ENCODE measurements at places on chromosomes 6 and 20.
A peak's percentile ranks its signal among the peaks of the same experiment; 100 is the strongest.

DNA sequence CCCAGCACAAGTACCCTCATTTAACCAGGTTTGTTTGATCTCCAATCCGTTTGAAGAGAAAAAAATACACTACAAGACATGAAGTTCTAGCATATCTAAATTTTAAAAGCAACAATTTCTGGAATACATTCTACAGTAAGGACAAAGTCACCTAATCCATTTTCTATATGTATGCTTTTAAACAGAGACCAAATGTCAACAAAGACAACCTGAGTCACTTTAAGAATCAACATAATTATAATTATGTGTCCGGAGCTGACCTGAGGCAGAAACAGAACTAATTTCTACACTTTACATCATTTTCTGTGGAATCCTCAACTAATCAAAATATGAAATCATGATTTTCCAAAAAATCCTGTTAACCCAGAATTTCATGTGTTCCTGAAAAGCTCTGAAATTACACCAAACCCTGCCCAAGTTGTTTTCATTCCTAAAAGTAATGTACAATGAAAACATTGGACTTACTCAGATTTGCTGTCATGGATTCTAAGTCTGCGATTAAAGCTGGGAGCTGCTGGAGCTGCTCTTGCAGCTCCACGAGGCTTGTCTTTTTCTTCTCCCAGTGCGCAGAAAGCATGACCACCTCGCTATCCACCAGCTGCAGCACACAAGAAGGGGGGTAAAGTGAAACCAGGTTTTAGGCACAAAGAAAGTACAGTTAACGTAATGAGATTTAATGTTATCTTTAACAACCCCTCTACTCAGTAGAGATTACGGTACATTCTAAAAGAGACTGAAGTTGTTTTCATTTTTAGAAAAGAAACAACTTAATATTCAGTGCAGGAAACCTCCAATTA, 35.8 kb downstream of the DTNBP1 start:
- DNase-seq: no peak

GRCh38 chr6:11230158-11231107, 2.0 kb downstream of the NEDD9 start:
- DNase-seq: no peak

- DNase-seq: no peak
These were observed 66.2 kb upstream of the EYA2 start for GRCh38 chr20:46828471-46828870.

GRCh38 chr6:47810885-47811284, 29.1 kb downstream of the OPN5 start:
- DNase-seq: no peak

GRCh38 chr6:38566295-38567030, 73.3 kb downstream of the BTBD9 start:
- DNase-seq: no peak

DNA sequence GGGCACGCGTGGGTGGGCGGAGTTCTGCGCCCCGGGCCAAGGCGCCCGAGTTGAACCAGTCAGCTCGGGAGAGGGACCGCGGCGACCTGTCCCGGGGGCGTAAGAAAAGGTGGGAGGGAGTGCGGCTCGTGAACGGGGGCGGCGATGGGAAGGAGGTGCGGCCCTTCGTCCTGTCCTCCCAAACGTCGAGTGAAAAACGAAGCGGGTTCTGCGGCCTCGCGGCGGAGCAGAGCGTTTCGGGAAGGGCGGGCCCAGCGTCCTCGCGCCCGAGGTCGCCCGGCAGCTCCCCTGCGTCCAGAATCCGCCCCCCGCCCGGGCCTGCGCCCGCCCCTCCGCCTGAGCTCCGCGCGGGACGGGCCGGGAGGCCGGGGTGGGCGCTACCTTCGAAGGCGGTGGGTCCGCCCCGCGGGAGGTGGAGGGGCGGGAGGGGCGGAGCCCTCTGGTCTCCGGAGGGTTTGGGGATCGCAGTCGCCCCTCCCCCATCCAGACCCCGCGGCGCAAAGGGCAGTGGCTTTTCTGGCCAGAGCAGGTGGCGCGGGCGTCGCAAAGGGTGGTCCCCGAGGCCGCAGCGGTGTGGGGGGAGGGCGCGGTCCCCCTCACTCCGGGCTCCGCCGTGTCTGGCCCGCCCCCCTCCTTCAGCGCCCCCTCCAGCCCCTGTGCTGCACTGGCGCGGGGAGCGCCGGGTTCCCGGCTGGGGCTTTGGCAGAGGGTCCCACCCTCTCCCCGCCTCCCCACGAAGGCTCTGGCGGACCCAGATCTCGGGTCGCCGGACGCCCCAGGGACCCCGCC, 838 bp downstream of the STMN3 start:
- peak; percentile 54 for DNase-seq

DNA sequence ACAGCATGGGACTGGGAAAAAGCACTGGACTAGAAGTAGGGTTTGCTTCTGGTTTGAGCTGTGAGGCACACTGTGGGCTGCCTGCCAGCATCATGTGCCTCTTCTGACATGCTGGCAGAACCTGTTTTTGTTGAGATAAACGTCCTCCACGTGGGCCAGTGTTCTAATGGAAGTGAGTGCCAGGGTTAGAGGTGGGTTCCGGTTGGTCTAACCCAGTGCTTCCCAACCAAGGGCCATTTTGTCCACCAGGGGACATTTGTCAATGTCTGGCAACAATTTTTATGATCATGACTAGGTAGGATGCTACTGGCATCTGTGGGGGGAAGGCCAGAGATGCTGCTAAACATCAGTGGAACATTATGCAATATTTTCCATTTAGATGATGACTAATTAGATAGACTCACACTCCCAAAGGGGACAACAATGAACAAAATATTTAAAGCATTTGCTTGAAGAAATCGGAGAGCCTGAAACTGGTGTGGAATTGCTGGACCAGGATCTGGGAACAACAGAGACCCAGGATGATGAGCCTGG, 7.8 kb upstream of the APMAP start:
- peak; percentile 81 for DNase-seq

GRCh38 chr6:127266892-127267645, 405 bp downstream of the RNF146 start:
- DNase-seq: peak; percentile 77

DNA sequence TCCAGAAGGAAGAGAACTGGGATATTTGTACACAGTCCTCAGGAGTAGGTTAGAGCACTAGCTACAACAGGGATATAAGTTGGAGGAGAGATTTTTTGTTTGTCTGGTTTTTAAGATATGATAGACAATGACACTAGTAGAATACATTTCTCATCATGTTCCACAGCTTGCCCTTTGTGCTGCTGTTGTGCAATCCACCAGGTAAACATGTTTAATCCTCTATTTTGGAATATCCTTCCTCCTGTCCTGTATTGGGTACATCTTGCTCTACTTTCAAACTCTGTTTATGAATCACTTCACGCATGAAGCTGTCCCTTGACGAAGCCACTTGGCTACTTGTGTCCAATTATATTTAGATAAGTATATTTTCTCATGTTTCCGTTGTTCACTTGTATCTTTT, 153.6 kb upstream of the TENT5A start:
- no peak for DNase-seq

DNA sequence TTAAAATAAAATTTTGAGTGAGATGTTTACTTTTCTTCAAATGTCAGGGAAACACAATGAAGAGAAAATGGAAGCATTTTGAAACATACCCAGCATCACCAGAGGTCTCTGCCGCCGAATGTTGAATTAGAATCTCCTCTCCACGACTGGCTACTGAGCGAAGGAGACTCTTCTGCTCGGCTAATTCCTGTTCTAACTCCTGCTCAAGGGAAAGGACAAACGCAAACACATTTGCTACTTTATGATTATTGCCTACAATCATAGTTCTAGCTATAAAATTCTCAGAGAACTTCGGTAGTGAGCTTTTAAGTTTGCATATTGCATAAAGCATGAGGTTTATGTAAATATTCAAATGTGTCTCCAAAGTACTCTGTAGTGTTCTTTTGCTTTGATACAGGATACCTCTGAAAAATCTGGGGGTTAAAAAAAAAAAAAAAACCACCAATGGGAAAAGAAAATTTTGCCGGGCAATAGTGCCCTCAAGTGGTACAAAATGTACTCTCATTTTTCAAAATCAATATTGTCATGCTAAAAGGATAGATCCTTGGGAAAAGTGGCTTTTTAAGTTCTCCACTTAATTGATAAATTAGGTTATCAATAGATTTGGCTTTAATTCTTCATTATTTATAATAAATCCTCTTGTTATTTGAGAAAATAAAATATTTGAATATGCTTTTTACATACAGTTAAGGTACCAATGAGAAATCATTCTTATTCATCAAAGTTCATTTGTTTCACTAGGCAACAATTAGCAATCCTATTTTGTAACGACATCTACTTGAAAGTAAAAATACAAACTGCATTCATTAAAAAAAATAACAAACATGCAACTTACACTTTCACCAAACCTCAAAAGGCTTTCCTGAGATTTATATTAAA, 369.0 kb downstream of the SYNE1 start:
- DNase-seq: no peak

- DNase-seq: no peak
These were observed 62.2 kb upstream of the CLDN20 start for GRCh38 chr6:155201461-155202226.

DNA sequence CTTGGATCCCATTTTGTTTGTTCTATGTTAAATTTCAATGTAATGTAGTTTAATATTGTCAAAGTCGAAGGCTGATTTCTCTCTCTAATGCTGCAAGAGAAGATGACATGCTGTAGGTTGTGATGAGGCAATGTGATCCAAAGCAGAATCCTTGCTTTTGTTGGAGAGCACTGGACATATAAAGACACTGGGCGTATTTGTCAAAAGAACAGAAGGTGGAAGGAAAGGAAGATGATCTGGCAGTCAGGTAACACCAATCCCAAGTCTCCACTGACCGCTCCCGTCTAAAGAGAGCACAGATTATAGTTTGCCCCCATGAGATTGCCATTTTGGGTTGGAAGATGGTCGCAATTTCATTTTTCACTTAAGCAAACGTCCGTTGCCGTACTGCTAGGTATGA, 935 bp upstream of the RFX6 start:
- no peak for DNase-seq

DNA sequence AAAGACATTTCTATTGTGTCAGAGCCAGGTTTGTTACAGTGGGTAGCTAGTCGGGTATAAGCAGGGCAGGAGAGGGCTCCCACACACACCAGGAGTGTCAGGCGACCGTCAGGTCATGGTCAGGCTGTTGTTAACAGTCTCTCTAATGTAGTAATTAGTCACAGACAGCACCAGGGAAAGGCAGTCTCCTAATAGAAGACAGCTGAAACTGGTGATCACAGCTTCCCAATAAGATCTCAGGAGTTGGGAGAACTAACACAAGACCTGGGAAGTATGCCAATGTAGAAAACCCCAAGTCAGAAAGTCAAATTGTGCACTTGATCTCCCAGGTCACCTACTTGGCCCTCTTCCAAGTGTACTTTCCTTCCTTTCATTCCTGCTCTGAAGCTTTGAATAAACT, 53.0 kb upstream of the GPR6 start:
- DNase-seq: no peak

GRCh38 chr6:4906293-4907276, 97.3 kb downstream of the RPP40 start:
- no peak for DNase-seq

DNA sequence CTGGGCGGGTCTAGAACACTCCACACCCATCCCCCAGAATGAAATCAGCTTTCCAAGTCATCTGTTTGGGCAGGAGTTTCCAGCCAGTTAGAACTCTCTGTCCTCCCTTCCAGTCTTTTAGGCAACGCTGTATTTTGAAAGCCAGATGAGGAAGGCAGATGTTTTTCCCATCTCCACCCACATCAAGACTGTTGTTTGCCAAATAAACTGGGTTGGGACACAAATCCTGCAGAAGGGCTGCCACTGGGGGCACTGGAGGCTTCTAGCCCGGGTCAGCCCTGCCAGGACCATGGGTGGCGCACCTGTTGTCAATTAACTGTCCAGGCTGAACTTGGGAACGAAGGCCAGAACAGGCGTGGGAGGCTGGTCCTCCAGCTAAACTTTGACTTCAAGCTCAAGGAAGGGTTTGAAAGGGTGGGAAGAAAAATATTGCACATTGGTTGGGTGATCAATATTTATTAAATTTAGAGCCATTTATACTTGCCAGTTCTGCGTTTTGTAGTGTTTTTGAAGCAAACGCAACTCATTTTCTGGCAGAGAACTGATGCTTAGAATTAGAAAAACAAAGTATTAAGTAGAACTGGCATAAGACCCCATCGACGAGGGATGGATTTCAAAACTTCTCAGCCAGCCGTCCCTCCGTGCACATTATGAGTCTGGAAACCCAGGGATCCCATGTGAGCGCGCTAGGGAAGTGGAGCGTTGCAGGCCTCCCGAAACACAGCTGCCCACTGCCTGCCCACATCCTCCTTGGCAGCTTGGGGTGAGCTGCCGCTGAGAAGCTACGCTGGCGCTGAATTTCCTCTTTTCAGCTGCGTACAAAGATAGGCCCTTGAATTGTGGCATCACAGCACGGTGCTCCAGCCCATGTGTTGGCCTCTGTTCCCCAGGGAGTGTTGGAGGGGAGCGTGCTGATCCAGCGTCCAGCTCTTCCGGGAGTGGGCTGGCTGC, 297.4 kb downstream of the QKI start:
- peak; percentile 93 for DNase-seq

- no peak for DNase-seq
These were observed 44.2 kb upstream of the MDGA1 start for GRCh38 chr6:37741757-37742400.

GRCh38 chr20:57190536-57191264, 75.7 kb downstream of the BMP7 start:
- no peak for DNase-seq

DNA sequence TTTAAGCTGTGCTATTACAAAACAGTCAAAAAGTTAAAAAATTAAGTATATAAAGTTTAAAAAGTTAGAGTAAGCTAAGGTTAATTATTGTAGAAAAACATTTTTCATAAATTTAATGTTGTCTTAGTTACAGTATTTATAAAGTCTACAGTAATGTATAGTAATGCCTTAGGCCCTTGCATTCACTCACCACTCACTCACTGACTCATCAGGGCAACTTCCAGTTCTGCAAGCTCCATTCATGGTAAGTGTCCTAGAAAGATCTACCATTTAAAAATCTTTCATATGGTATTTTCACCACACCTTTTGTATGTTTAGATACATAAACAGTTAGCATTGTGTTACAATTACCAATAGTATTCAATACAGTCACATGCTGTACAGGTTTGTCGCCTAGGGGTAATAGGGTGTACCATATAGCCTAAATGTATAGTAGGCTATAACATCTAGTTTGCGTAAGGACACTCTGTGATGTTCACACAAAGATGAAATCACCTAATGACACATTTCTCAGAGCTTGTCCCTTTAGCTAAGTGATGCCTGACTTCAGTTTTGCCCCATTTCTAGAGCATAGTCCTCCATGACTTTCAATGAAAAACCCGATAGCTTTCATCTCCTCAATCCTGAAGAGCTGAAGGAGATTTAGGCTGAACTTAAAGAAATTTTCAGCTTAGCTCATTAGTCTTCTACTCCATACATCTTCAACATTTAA, 14.9 kb upstream of the HLA-DRA start:
- no peak for DNase-seq

- DNase-seq: peak; percentile 75
These were observed 251.1 kb upstream of the TBX18 start for GRCh38 chr6:85015396-85015990.

GRCh38 chr6:6057442-6058053, 50.8 kb upstream of the NRN1 start:
- DNase-seq: no peak

- no peak for DNase-seq
These were observed 62.6 kb upstream of the GGTLC1 start for GRCh38 chr20:24051160-24051559.
